T-helper 17 cell (primary cell): ENCODE measurements at places on chromosomes 4 and X. TPM values are rescaled to one million over a fixed set of nuclear protein-coding genes. Genes with fewer than 3 reads are reported as not detected.

DMRTC1 gene
- total RNA-seq = 1.8 TPM

MYL5 gene
- 20.3 TPM for total RNA-seq

RASGEF1B gene
- total RNA-seq = 58.7 TPM

- DNase-seq = no peak
Observed at GRCh38 chr4:15005474-15006115, 3.3 kb downstream of the CPEB2 start.
